ENCODE measurements at places on chromosomes 7 and 10.
A peak's percentile ranks its signal among the peaks of the same experiment; 100 is the strongest.

GRCh38 chr10:22086730-22087401, 83.3 kb upstream of the DNAJC1 start:
- DNase-seq: no peak

GRCh38 chr10:13904064-13904463, 317.3 kb downstream of the PRPF18 start:
- DNase-seq: no peak

- DNase-seq: peak; percentile 77
These were observed 811 bp downstream of the RGS10 start for GRCh38 chr10:119541459-119542356.

- no peak for DNase-seq
These were observed 67.7 kb downstream of the DGKB start for GRCh38 chr7:14834883-14835282.

DNA sequence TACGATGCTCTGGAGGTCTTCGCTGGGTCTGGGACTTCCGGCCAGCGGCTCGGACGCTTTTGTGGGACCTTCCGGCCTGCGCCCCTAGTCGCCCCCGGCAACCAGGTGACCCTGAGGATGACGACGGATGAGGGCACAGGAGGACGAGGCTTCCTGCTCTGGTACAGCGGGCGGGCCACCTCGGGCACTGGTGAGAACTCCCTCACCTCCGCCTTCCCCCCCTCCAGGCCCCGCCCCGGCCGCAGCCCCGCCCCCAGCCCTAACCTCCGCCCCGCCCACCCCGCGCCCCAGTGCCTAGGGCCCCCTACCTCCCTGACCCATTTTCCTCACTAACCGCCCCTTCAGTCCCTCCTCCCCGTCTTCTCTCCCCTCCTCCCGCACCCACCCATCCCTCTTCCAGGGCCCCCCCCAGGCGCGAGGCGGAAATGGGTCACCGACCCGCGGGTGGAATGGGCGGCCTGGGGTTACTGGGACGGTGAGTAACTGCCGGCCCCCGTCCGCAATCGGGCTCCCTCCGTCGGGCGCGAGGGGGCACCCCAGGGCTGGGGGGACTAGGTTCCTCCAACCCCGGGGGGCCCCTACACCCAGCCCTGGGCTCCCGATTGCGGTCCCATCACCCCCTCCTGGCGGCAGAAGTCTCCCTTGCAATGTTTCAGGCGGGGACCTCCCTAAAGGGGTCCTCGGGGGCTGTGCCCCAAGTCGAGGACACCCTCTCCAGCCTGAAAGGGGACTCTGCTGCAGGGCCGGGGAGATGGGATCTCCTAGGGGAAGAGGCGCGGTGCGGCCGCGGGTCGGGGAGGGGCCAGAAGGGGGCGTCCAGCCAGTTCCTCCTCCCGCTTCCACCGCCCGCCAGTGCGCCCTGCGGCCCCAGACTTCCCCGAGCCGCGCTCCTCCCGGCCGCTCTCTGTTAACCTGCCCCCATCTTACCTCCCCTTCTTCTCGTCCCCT, 2.1 kb downstream of the PCOLCE start:
- DNase-seq: peak; percentile 53

GRCh38 chr7:1033546-1034145, 10.7 kb upstream of the GPR146 start:
- DNase-seq: no peak

- DNase-seq: peak; percentile 9
These were observed 390.1 kb downstream of the GATA3 start for GRCh38 chr10:8444630-8445029.

GRCh38 chr10:121462281-121462680, 136.0 kb downstream of the FGFR2 start:
- DNase-seq: no peak

DNA sequence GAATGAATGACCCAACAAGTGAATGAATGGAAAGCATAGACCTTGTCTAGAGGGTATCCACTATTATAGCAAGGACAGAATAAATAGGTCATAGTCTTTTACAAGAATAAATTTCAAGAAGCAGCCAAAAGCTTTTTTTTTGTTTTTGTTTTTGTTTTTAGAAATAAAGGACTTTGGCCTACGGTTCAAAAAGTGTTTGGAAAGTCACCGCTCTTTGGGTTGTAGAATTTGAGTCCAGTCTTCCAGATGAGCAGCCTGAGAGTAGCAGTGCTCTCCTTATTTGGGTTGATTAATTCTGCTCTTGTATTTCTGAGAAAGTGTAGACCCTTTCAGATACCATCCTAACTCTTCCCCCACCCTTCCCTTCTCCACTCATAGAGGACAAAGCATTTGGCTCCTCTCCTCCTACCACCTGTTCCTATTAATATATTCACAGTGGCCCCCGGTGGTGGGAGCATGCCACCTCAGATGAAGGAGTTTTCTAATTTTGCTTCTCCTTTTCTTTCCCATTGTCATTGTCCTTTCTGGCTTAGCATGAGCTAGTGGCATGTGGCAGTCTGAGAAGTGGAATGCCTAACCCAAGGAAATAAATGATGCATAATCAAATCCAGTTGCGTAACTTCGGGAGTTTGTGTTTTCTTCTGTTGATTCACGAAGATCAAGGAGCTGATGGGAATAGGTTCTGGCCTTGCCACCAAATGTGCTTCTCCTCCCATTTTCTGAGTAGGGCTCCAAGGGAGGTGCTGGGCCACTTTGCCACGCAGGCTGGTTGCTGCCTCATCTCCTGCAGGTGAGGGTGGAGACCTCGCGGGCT, 114.7 kb downstream of the CHN2 start:
- DNase-seq: no peak

GRCh38 chr10:114515298-114515914, 111.1 kb upstream of the AFAP1L2 start:
- DNase-seq: no peak

- DNase-seq: no peak
These were observed 4.0 kb upstream of the ZCCHC24 start for GRCh38 chr10:79449181-79450146.

GRCh38 chr10:124262971-124263370, 155.8 kb downstream of the OAT start:
- DNase-seq: no peak

DNA sequence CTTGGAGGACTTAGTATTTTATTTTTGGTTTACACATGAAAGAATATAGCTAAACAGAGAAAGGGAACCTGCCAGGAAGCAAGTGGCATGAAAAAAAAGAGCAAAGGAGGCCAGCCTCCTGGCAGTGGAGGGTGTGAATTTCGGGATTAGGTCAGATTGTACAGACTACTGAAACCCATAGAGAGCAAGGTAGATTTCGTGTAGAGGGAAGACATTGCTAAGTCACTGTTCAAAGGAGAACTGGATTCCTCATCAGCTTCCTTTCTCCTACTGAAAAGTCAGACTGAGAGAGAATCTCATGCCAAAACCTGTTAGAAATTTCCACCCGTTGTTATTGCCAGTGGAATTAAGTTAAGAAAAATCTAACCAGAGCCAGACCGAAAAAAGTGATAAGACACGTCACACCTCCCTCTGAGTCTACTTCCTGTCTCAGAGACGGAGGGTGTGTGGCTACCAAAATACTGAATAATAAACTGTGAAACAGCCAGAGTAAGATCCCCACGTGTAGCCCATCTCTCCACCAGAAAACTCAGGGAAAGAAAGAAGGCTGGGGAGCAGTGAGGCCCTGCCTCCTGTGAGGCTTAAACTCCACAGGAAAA, 118.8 kb downstream of the SKIDA1 start:
- DNase-seq: no peak

DNA sequence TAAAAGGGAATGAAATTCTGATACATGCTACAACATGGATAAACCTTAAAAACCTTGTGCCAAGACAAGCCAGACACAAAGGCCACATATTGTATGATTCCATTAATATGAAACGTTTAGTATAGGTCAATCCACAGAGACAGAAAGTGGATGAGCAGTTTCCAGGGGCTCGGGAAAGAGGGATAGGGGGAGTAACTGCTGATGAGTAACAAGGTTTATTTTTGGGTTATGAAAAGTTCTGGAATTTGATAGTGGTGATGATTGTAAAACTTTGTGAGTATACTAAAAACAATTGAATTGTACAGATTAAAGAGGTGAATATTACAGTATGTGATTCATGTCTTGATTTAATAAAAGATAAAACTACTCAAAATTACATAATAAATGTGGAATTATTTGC, 19.1 kb upstream of the SLC13A1 start:
- DNase-seq: no peak

DNA sequence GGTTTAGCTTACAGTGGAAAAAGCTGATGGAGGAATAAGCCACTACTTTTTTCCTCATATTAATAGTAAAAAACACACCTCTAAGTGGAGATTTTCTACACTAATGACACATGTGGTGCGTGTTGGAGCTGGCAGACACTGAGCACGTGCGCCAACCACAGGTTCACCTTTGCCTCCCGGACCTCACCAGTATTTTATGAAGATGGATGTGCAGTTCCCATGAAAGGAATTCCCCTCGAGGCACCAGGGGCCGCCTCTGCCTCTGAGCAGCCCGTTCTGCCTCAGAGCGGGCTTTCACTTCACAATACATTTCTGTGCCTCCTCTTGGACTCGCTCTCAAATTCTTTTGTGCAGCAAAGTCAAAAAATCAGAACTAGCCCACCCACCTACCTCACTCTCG, 477.5 kb upstream of the ADARB2 start:
- no peak for DNase-seq

GRCh38 chr10:93074147-93074596, 479 bp downstream of the CYP26A1 start:
- DNase-seq: no peak

- DNase-seq: no peak
These were observed 113.2 kb upstream of the MYO3A start for GRCh38 chr10:25820874-25821273.

DNA sequence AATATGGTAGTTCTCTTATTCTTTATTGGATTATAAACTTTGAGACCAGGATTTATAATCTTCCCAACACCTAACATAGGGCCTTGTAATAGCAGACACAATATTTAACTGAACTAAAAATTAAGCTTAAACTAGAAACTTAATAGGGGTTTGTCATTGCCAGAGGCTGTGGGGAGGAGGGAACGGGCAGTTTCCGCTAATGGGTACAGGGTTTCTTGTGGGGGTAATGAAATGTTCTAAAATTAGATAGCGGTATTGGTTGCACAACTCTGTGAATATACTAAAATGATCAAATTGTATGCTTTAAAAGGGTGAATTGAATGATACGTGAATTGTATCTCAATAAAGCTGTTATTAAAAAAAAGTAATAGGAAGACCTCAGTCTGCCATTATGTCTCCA, 45.4 kb downstream of the NT5C2 start:
- no peak for DNase-seq

- no peak for DNase-seq
These were observed 36.7 kb upstream of the PRPS1L1 start for GRCh38 chr7:18064242-18064838.

DNA sequence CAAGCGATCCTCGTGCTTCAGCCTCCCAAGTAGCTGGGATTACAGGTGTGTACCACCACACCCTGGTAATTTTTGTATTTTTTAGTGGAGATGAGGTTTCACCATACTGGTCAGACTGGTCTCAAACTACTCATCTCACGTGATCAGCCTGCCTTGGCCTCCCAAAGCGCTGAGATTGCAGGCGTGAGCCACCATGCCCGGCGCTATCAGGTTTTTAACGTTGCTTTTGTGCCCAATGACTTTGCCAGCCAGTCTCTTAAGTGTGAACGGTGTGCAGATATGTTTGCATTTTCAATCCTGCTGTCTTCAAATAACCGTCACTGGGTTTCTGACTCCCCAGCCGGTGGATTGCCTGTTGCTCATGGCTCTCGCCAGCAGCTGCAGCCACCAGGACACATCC, 201.8 kb upstream of the PPP2R2D start:
- DNase-seq: no peak

DNA sequence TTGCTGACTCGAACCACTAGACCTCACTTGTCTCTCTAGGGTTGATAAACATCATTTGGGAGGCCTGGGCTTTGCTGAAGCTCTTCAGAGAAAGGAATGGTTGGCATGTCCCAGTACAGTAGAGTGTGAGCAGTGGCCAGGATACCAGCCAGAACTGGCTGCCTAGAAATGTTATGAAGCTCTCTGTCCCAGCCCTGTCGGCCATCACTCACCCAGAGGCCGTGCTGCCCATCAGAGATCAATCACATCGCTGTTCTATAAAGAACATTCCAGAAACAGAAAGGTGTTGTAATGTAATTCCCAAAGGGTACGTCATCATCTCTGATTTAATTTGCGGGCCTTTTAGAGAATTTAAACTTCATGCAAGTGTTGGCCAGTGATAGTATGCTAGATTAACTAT, 111.5 kb downstream of the PRPF18 start:
- no peak for DNase-seq

- DNase-seq: no peak
These were observed 270.7 kb downstream of the ABCA13 start for GRCh38 chr7:48441848-48442492.

GRCh38 chr7:18558503-18558902, 63.0 kb downstream of the HDAC9 start:
- DNase-seq: no peak

- DNase-seq: no peak
These were observed 27.3 kb downstream of the HYAL4 start for GRCh38 chr7:123871998-123872867.

DNA sequence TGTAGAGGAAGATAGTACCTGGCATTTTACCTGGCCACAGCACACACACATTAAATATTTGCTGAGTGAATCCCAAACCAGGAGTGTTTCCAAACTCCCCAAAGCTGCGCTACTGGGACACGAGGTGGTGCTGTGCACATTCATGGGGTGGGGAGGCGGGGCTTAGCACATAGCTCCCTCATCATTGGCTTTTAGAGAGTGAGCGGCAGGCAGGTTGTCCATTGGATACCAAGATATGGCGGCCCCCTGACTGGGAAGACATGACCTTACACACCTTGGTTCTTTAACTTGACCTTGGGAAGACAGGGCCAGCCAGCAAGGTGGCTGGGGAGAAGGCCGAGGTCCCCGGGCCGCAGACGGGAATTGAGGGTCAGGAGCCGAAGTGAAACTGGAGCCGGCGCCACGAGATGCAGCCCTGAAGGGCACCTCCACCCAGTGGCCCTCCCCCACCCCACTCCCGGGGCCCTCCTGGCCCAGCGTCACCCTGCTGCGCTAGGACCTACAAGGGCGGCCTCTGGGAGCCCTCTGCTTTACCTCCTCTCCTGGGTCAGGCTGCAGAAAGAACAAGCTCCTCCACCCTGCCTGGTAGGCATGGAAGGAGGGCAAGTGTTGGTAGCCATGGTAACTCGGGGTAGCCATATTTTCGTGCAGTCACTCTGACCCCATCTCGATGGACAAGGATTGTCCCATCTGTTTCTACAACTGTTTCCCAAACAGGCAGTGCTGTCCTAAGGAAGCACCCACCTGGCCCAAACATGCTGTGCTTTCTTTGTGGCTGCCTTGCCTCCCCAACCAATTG, 24.0 kb downstream of the TMEM176A start:
- DNase-seq: no peak

GRCh38 chr10:99976886-99977665, 32.7 kb downstream of the DNMBP start:
- DNase-seq: no peak
